Lung (tissue), 17 donors: ENCODE measurements at places on chromosomes 2 and 18.

- peak; percentile 39 for DNase-seq
These were observed 91.6 kb upstream of the MGAT4A start for GRCh38 chr2:98822301-98823164.

DNA sequence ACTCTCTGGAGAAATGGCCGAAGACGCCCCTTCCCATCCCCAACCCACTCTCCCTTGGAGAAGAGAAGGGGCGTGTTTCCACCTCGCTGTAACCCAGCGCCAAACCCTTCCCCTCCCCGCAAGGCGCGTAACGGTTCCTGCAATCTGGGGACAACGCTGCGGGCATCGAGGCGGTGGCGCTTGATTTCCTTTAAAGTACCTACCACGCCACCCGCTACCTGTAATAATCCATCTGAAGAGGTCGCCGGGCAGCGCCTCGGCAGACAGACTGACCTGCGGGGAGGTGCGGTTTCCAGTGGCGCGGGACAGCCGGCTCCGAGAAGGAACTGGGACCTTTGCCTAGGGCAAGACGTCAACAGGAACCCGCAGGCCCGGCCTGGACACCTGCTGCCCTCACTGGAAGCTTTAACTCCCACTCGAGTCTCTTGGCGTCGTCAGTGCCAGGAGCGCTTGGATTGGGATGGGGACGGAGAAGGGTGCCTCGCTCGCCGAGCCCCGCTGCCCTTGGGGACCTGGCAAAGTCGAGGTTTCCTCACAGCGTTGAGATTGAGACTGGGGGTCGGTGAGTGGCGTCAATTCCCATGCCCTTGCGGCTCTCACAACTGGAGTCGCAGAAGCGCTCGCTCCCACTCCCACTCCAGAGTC is at the start of gene CYP1B1:
Gene CYP1B1 (minus strand): TSS at position 645 of the 645 bp plus-strand sequence. CDS start 763 bp downstream, outside the sequence.
- no peak for DNase-seq

DNA sequence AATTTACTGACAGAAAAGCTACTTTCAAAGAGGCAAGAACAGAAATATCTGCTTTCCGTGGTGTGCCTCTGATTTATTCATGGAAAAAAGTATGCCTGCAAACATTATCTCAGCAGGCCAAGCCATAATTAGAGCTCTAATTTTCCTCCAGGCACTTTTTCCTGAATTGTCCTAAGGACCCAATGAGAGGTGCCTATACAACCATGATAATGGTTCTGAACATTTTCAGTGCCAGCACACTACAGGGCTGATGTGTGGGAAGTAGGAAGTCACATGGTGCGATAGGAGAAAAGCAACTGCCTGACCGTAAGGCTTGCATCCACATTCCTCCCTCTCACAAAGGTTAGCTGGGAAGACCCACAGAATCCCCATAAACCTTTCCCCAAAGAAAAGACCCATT is 45.9 kb upstream of the EGR4 start:
- DNase-seq, result no peak

GRCh38 chr18:35116784-35117318 is 75.6 kb downstream of the MAPRE2 start:
- no peak for DNase-seq

- no peak for DNase-seq
These were observed 8.9 kb upstream of the SESTD1 start for GRCh38 chr2:179273461-179273962.

- no peak for DNase-seq
These were observed 60.0 kb upstream of the TEX51 start for GRCh38 chr2:126838716-126838985.

- no peak for DNase-seq
These were observed 114.5 kb upstream of the TANK start for GRCh38 chr2:161045726-161046125.

- no peak for DNase-seq
These were observed 11.6 kb upstream of the LRRFIP1 start for GRCh38 chr2:237615631-237616249.

- DNase-seq, result no peak
These were observed 157.8 kb upstream of the DAPL1 start for GRCh38 chr2:158637357-158637756.

- DNase-seq, result no peak
These were observed 110.9 kb upstream of the SP3 start for GRCh38 chr2:174076040-174076439.

DNA sequence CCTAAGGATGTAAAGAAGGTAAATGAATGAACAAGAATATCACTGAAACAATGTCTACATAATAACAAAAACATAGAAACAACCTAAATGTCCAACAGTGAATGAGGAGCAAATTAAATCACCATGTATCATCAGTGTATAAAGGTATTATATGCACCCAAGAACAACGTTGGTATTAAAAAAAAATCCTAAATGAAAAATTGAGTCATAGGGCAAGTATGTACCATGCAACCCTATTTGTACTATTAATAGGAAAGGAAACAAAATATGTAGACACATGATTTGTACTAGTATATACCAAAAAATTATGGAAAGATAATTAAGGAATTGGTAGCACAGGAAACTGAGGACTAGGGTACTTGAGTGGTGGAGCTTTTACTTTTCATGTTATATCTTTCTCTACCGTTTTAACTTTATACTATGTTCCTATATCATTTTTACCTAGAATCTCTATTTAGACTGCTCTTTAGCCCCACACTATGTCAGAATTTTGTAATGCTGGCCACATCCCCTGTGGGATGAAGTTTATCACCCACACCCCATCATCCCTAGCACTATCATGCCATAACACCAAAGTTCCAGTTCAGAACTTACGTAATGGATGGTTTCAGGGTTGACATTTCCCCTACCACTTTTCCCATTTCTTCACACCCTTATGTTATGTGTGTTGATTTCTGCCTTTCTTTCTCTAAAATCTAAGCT is 25.6 kb downstream of the IKZF2 start:
- DNase-seq, result no peak

DNA sequence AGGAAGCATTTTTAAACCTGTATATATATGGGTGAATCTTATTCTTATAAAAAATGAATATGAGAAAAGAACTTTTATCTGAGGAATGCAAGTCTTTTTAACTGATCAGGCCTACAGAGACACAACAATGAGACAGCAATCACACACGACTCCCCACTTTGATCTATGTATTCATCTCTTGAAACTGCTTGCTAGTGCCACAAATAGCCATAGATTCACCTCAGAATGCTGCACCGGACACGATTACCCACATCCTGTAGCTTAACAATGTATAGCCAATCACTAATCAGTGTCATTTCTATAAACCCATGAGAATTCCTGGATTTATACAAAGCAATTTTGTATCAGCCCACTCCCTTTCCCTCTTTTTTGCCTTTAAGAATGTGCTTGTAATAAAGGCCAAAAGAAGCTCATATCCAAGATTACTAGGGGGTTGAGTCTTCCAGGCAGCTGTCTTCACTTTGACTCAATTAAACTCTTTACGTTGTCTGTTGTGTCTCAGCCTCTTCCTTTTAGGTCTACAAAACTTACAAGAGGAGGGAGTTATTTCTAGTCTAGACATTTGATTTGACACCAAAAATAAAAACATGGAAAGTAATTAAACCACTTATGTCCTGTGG is 94.9 kb downstream of the MBD2 start:
- no peak for DNase-seq
